HL-60 (cell line): ENCODE measurements at places on chromosomes 2 and 18.

GRCh38 chr2:65357095-65357958, 75.1 kb downstream of the SPRED2 start:
- DNase-seq, result no peak

GRCh38 chr2:11753886-11754699, 7.7 kb downstream of the LPIN1 start:
- no peak for DNase-seq

DNA sequence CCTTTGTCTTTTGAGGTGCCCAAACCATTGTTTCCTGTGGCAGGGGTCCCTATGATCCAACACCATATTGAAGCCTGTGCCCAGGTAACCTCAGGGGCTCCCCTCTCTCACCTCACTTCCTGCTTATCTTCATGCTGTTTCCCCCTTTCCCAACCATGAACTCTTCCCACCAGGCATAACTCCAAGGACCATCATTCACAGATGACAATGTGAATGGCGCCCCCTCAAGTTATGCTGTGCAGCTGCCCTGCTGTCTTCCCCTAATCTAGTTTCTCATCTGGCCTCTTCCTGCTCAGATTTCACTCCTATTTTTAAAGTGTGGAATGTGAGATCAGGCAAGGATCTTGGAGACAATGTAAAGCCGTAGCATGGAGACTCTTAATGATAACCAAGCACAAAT, 1.4 kb downstream of the GMPPA start:
- DNase-seq, result no peak

GRCh38 chr2:236663287-236664101, 93.9 kb downstream of the ACKR3 start:
- DNase-seq, result no peak

- peak; percentile 50 for DNase-seq
Measured at GRCh38 chr2:99679518-99679917, 189.7 kb upstream of the REV1 start.

DNA sequence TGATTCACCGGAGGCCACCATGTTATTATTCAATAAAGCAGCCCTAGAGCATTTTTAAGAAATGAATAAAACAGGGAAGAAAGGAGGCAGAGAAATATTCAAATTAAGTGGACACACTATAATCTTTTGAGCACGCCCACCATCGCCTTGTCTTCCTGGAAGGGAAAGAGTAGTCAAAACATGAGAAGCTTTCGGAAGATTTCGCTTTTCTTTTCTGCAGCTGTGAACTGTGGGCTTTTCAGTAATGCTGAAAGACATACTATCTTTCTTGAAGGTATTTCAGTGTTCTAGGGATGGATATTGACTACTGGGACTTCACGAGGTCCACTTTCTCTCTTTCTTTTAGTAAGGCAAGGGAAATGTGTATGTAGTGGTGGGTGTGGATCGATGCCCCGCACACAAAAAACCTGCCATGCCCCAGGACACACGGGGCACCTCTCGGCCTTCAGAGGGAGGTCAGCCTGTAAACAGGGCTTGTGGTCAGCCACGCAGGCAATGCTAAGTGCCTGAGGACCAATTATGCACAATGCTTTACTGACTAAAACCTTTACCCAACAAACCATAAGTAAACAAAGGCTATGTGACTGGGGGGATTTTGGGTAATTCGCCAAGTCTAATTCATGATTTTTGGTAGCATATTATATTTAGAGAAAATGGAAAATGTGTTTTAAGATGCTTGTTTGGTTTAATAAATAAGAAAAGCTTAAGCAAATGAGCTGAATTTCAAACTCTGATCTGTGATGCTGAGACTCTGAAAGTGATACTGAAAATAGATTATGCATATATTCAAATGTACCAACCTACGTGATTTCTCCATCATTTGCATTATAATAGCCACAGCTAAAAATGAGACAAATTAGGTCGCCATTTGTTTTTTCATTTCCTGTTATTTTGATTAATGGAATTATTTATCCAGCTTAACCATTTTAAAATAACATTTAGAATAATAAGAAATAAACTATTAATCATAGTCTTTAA, 130.5 kb downstream of the ZNF516 start:
- DNase-seq, result no peak

- peak; percentile 24 for DNase-seq
Measured at GRCh38 chr2:227325839-227326195, 766 bp downstream of the MFF start.
